Right renal pelvis (tissue), 4 donors: ENCODE measurements at places on chromosomes 7 and 10. TPM values are rescaled to one million over a fixed set of nuclear protein-coding genes. Genes with fewer than 3 reads are reported as not detected.

The C7orf57 gene
- 0.69 TPM for polyA plus RNA-seq

The BHLHA15 gene
- polyA plus RNA-seq: 0.44 TPM

The HOGA1 gene
- 55.6 TPM for polyA plus RNA-seq

The ADIRF gene
- polyA plus RNA-seq: 44.1 TPM

- DNase-seq: no peak
Measured at GRCh38 chr7:11415101-11415500, 416.9 kb downstream of the THSD7A start.

GRCh38 chr7:116552602-116553001 is 27.8 kb downstream of the CAV1 start:
- DNase-seq: no peak

GRCh38 chr7:24455813-24456525 is 117.3 kb upstream of the PALS2 start:
- no peak for DNase-seq

GRCh38 chr10:68848806-68849205 is 21.5 kb downstream of the STOX1 start:
- DNase-seq: no peak

- DNase-seq: no peak
Measured at GRCh38 chr7:80643336-80643915, 5.0 kb downstream of the CD36 start.

DNA sequence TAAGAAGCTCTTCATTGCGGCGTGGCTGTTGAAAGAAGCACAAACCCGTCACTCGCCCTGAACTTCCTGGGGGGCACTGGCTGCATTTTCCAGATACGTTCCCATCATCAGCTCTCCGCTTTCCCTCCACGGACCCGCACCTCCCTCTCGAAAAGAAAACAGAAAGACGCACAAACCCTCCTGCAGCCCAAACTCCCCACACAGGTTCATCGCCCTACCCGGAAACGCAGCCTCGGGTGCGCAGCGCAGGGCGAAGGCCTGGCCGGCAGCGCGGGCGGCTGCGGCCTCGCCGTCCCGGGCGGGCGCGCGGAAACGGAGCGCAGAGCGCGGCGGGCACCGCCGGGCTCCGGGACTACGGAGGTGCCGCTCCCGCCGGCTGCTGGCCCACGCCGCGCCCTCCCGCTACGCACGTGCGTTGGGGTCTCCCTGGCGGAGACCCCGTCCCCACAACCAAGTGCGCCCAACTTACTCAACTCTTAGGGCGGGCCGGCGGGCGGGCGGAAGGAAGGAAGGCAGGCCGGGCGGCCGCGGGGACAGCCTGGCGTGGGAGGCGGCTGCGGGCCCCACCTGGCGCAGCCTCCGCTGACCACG is 822 bp downstream of the ZNF800 start:
- DNase-seq: peak; percentile 4

DNA sequence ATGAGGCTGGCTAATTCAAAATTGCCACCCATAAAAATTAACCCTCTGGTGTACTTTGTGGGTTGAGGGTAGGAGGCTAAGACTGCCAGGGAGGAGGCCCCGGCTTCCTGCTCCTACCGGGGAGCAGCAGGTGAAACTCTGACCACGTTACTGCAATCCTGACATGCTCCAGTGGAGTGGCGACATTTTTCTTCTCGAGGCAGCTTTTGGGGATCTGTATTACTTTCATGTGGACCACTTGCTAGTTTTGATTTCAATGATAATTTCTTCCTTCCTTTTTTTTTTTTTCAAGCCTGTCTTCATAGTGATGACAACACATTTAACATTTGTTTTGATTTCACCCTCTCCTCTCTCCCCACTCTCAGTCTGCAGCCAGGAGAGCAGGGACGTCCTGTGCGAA is 14.6 kb downstream of the GATA3 start:
- DNase-seq: no peak

- DNase-seq: no peak
Measured at GRCh38 chr7:37046531-37047079, 322.3 kb upstream of the AOAH start.

GRCh38 chr7:99355098-99355497 is 19.4 kb upstream of the ARPC1B start:
- DNase-seq: no peak

DNA sequence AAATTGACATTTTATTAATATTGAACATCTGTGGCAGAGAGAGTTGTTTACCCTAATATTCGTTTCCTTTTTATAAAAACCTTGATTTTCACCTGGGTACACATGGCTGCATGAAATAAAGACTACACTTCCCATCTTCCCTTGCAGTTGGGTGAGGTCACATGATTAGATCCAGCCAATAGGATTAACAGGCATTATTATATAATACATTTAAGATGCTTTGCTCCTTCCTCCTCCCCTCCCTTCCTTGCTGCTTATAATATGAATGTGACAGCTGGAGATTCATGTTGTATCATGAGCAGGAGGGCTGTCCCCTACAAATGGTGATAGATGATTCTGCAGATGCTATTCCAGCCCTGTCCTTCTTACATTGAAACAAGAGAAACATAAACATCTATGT is 146.6 kb downstream of the SH2D4B start:
- no peak for DNase-seq

DNA sequence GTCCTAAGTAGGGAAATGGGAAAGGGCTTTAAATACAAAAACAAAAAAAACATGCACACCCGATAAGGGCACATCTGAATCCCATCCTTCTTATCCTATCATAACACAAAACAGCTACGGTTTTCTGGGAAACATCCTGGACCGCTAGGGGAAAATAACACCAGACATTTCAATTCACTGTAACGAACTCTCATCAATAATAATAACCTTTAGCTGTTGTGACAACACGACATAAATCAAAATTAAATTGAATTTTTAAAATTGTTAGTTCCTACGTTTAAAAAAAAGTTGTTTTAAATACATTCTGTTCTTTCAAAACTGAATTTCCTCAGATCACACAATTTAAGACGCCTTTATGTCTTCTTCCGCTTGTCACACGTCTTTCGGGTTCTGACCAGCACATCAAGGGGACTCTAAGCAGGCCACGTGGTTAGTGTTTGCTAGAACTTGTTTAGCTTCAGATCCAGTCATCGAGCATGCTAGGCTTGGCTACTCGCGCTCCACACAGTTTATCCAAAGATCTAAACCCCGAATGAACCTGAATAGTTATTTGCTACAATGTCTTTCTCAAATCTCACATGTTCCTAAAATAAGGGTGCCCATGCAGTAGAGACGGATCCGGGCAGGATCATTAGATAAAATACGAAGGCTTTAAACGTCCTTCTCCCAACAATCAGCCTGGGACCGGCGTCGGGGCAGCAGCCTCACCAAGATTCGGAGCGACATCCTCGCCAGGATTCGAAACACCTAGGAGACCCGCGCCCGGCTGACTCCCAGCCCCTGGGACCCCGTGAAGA is 839 bp downstream of the IKZF5 start:
- DNase-seq: no peak

- no peak for DNase-seq
Measured at GRCh38 chr7:116918704-116919103, 34.6 kb upstream of the ST7 start.

GRCh38 chr7:158502068-158502750 is 85.4 kb downstream of the PTPRN2 start:
- no peak for DNase-seq
